Left hindlimb (tissue), 1 donor: ENCODE measurements at places on chromosomes 1 and 21.

DNA sequence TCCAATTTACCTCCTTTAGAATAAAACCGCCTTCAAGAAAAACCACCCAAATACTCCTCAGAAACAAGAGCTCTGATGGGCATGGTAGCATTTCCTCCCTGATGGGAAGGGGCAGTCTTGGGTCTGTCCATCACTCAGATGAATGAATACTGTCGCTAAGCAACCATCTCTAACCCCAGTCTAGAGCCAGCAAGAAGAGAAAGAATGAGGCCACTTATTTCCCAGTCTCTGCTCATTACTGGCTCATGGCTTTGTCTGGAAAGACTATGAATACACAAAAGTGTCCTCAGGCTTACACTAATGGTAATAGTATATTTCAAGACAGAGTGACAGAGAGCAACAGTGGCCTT lies 51.0 kb upstream of the F3 start:
- no peak for DNase-seq

DNA sequence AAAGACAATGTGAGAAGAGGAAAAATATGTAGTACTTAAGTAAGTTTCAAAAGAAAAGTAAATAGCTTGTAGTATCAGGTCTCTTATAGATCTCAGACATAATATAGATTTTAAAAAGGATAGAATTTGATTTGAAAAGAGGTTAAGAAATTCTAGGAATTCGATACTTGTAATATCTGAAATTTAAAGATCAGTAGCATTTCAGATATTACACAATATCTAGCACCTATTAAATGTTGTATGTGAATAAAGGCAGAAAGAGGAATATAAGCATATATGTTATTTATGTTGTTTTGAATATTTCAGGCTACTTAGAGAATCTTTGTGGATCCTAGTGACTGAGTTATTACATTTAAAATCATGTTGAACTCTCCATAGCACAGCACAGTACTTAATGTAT lies 35.0 kb upstream of the METTL18 start:
- no peak for DNase-seq

DNA sequence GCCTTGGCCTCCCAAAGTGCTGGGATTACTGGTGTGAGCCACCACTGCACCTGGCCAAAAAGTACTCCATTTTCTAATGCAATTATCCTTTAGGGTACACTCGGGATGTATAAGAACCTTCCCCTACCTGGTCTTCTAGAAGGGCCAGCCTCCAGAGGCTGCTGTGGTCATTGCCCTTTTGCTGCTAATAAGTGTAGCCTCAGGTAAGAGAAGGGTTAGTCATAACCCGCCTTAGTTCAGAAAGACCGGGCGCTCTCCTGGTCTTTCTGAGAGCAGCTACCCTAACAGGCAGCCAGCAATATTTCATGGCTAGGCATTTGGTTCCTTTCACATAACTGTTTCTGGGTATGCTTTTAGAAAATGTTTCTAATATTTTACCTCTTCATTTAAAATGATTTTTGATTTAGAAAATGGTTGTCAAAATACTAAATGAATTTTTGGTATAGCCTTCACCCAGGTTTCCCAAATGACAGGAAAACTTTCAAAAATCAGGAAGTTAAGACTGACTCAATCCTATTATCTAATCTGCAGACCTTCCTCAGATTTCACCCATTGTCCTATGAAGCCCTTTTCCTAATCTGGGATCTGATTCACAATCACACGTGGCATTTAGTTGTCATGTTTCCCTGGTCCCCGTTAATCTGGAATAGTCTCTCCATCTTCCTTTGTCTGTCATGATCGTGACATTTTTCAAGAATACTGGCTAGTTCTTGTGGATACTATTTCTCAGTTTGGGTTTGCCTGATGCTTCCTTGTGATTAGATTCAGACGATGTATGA lies 479.0 kb downstream of the SIPA1L2 start:
- DNase-seq: no peak

DNA sequence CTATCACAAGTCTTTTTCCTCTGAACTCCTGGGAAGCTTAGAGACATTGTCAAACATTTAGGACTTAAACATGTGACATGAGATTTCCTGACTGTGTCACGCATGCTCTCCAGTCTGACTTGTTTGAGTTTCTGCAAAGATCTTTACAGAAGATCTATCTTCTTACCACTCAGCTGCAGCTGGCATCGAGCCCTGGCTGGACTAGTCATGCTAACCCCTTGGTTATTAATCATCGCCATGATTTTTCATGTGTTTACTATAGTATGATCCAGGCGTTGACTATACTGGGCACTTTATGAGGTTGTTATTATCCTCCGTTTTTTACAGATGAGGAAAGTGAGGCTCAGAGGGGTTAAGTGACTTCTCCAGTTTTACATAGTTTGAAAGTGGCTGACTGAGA lies 18.1 kb upstream of the IRF2BP2 start:
- no peak for DNase-seq

DNA sequence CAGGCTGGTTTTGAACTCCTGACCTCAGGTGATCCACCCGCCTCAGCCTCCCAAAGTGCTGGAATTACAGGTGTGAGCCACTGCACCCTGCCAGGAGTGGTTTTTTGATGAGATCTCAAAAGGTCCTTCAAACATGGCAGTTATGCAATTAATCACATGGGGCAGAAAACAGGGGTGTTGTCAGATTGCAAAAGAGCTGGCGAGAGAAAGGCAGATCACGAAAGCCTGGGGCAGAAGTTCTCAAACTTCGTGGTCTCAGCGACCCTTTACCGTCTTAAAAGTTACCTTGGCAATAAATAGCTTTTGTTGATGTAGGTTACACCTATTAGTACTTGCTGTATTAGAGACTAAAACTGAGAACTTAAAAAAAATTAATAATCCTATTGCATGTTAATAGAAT lies 16.1 kb downstream of the CNR2 start:
- DNase-seq: no peak

GRCh38 chr1:118266436-118266835 lies 81.4 kb upstream of the SPAG17 start:
- DNase-seq: no peak

- DNase-seq: no peak
Measured at GRCh38 chr1:36773827-36774541, 260.3 kb downstream of the GRIK3 start.

DNA sequence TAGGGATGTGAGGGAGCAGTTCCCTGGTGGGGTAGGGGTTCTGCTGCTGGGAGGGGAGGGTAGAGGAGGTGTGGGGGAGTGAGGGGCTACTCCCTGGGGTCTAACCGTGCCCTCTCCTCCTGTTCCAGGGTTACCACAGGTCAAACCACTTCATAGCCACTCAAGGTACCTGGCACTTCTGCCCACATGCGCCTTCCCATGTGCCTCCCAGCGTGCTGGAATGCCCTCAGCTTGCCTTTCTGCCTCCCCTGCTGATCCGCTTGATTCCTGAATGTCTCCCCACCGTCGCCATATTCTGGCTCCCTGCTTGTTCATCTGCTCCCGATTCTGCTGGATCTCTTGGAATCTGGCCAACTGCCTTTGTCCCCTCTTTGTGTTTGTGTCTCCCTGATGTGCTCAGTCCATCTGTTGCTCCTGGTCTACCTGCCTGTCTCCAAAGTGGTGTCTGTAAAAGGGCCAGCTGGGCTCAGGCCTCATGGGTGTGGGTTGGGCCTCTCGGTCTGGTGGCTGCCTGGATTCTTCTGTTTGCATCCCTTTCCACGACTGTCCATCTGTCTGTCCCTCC lies 74.4 kb downstream of the PTPRU start:
- no peak for DNase-seq
